ENCODE measurements at places on chromosomes 16 and 17.
A peak's percentile ranks its signal among the peaks of the same experiment; 100 is the strongest.

DNA sequence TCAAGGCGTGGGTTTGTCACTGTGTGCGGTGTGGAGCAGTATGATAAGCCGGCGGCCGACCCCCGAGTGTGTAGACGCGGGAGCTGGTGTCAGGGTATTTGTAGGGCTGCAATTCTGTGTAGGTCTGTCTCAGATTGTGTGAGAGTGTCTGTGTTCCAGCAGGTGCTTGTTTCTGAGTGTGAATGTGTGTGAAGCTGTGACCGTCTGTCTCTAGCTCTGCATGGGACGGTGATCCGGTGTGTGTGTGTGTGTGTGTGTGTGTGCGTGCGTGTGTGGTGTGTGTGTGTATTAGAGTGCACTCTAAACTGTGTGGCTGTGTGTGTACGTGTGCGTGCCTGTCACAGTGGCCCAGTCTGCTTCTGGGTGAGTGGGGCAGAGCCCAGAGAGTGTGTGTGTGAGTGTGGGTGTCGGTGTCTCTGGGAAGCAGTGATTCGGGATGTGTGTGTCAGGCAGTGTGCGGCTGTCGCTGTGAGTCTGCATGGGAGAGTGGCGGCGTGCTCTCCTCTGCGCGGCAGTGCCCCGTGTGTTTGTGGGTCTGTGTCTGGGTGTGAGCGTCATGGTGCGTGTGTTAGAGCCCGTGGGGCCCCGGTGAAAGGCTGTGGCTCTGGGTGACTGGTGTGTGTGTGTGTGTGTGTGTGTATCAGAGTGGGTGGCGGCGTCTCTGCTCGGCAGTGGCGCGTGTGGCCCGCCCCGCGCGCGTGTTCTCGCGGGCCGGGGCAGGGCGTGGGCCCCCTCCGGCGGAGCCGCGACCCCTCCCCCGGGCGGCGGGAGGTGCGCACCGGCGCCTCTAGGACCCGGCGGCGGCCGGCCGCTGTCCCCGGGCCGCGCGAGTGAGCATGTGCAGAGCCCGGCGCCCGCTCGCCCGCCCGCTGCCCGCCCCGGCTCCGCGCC, at the start of gene WSCD1:
WSCD1 (plus strand) TSS at position 841 of the 891 bp plus-strand sequence. CDS start 10,280 bp downstream, outside the sequence.
- DNase-seq = peak; percentile 5

DNA sequence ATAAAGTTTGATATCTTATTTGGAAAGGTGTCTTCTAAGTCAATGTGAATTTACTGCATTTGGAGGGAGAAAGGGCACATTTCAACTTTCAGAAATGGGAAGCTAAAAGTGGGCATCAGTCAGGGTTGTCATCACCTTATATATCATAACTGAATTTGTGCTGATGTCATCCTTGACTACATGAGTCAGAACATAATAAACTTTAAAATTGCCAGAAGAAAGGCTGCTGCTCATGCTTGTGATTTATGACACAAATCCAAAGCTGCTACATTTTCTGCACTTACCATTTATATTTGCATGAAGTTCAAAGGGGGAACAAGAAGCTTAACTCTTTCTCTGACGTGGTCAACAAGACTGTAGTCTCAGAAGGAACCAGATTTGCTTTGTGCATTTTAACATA, 196.6 kb downstream of the UTP18 start:
- no peak for DNase-seq

GRCh38 chr16:2966808-2967191, 2.3 kb upstream of the PAQR4 start:
- no peak for DNase-seq

GRCh38 chr17:76003915-76004314, 3.3 kb downstream of the CDK3 start:
- no peak for DNase-seq

- DNase-seq = no peak
Measured at GRCh38 chr16:5056352-5056751, 9.4 kb downstream of the C16orf89 start.

- no peak for DNase-seq
Measured at GRCh38 chr17:39834017-39834416, 30.1 kb downstream of the IKZF3 start.

DNA sequence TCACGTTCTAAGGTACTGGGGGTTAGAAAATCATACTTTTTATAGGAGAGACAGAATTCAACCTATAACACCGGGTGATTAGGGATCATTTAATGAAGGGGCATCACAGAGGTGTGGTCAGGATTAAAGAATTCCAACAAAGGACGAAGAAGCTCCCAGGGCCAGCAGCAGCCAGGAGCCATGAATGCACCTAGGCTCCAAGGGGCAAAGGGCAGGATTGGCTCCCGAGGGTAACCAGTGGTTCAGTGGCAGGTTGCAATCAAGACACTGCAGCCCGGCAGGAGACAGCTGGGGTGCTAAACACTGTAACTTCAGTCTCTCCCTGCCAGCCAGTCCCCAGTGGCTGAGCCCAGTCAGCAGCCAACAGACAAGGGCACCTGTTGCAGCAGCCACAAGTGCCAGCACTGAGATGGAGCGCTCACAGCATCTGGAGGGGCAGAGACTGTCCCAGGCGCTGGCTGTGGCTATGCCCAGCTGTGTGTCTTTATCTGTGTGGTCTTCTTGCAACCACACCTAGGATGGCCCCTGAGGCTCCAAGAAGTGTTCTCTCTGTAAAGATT, 23.9 kb downstream of the DHRS7C start:
- no peak for DNase-seq

DNA sequence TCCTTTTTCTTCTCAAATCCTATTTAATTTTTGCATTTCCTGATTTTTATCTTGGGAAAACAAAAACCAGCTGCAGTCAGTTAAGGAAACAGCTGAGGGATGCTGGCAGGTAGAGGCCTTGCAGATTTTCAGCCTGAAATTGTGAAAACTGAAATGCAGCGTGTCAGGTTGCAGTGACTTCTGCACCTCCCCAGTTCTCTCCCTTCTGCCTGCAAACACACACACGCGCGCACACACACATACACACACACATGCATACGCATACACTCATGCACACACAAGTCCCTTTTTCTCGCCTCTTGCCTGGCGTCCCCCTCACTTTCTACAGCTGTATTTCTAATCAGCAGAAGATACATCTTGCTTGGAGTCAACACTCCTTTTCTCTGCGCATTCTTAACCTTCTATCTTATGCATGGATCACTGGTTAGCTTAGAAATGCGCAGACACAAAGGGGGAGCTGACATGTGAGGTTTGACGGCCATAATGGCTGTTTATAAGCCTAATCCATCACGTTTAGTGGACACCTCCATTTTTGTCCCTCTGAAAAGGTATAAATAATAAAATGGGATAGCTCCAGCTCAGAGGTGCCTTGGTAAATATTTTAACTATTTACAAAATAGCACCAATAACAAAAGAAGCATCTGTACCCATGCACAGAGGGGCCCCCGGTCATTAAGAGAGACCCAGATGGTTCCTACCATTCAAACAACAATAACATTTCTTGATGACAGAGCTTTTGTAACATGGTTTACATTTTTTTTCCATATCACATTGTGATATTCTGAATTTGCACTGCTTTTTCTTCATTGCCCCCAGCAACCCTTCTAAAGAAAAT, 392.1 kb upstream of the SALL1 start:
- DNase-seq = no peak

DNA sequence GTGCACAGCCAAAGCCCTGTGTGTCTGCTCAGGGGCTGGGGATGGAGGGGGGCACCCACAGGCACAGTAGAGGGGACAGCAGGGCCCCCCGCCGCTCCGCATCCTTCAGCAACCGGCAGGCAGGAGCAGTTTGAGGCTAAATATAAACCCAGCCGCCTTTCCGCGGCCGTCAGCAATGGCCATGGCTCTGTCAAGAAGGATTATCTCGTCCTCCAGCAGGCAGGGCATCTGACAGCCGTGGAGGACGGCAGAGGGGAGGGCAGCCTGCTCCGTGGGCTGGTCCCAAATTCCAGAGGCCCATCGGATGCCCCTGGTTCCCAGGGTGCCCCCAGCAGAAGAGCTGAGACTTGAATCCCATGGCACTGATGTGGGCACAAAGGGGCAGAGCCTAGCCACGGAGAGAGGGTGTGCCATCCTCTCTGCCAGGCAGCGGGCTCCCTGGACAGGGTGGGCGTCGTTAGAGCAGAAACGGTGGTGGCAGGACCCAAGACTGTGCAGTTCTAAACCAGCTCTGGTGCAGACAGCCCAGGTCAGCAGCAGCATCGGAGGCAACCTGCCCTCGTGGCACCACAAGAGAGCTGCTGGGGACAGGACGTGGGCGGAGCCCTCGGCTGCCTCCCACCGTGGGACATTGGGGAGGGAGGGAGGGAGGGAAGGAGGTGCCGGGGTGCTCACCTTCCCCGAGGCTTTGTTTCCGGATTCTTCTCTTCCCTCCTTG, 198.8 kb upstream of the CIBAR2 start:
- DNase-seq = no peak
